GM23338 (cell line): ENCODE measurements at places on chromosomes 12 and 14. TPM values are rescaled to one million over a fixed set of nuclear protein-coding genes. Genes with fewer than 3 reads are reported as not detected.

KIF26A gene
- 82.9 and 103 TPM in 2 replicates for total RNA-seq

TAS2R10 gene
- total RNA-seq, result 1.1 and 3.6 TPM in 2 replicates

PLXNC1 gene
- total RNA-seq, result 2.4 and 6.5 TPM in 2 replicates

POU6F1 gene
- total RNA-seq, result 2.6 and 3.0 TPM in 2 replicates

CCDC88C gene
- 42.1 and 60.7 TPM in 2 replicates for total RNA-seq

LACRT gene
- not detected in 2 replicates for total RNA-seq

GRCh38 chr12:13005649-13006048 is 5.6 kb upstream of the HEBP1 start:
- no peaks in the 10 kb centered on the region for H3K36me3 ChIP-seq
- H3K4me3 ChIP-seq, result no peak overlapping the region
- H3K27me3 ChIP-seq, result peaks cover 21% of the 10 kb centered on the region
- no peak overlapping the region for H3K27ac ChIP-seq

DNA sequence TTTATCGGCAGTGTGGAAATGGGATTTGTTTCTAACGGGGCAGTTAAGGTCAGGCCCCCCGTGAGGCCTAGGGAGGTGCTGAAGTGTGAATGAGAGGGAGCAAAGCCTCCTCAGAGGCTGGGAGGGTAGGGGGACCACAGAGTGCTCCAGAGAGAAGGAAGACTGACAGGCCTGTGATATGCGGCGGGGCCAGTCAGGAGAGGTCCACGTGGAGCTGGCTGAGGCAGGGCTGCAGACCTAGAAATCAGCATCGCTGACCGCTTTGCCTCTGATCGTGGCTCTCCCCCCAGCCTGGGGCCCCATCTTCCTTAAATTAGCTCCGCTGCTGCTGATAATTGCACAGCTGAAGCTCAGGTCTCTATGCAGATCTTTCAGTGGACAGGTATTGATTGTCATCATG is 240.8 kb upstream of the PWP1 start:
- DNase-seq, result no peak
- H3K36me3 ChIP-seq, result no peaks in the 10 kb centered on the region
- H3K4me1 ChIP-seq, result peaks cover 5% of the 10 kb centered on the region; the same call in 1 of the 2 replicates

GRCh38 chr12:66692170-66692569 is 13.3 kb upstream of the GRIP1 start:
- no peaks in the 10 kb centered on the region for H3K36me3 ChIP-seq
- H3K4me3 ChIP-seq, result no peak overlapping the region
- peaks cover 26% of the 10 kb centered on the region for H3K4me1 ChIP-seq
- DNase-seq, result no peak
- H3K27ac ChIP-seq, result no peak overlapping the region
- H3K27me3 ChIP-seq, result no peaks in the 10 kb centered on the region

DNA sequence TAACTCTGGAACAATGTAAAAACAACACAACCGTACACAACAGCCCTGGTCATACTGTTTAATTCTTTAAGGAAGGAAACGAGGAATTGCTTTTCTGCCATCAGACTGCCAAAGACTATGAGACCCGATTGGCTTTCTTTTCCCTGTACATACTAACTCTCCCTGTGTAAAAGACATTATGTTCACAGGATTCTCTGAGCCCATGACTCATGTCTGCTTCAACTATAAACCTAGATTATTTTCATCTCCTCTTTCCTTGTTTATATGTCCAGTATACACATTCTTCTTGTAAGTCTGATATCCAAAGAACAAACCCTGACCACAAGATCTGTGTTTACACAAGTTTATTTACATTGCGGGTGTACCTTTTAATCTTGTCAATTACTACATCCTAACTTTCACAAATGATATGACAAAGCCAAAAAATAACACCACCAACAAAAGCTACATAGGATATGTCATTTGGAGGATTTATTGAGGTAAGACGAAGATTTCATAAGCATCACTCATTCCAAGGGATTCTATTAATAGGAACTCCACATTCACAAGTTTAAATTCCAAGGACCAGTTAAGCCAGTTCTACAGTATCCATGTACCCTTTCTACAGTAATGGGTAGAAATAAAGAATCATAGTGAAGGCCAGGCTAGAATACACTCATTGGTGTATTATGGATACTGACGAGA is 67.3 kb downstream of the STXBP6 start:
- H3K4me1 ChIP-seq, result no peaks in the 10 kb centered on the region
- H3K4me3 ChIP-seq, result no peak overlapping the region
- DNase-seq, result no peak
- H3K27me3 ChIP-seq, result no peaks in the 10 kb centered on the region
- no peaks in the 10 kb centered on the region for H3K36me3 ChIP-seq

DNA sequence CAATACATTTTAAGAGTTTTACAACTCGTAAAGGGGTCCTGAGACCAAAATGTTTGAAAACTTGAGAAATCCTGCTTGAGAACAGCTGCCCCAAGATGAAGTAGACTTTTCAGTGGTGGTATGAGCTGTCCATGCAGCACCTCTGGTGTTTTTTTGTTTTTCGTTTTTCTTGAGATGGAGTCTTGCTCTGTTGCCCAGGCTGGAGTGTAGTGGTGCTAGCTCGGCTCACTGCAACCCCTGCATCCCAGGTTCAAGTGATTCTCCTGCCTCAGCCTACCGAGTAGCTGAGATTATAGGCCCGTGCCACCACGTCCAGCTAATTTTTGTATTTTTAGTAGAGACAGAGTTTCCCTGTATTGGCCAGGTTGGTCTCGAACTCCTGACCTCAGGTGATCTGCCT is 5.5 kb downstream of the PAPOLA start:
- no peak overlapping the region for H3K27ac ChIP-seq
- H3K36me3 ChIP-seq, result no peaks in the 10 kb centered on the region
- H3K4me3 ChIP-seq, result no peak overlapping the region
- no peaks in the 10 kb centered on the region for H3K27me3 ChIP-seq
- H3K4me1 ChIP-seq, result peaks cover 48% of the 10 kb centered on the region

DNA sequence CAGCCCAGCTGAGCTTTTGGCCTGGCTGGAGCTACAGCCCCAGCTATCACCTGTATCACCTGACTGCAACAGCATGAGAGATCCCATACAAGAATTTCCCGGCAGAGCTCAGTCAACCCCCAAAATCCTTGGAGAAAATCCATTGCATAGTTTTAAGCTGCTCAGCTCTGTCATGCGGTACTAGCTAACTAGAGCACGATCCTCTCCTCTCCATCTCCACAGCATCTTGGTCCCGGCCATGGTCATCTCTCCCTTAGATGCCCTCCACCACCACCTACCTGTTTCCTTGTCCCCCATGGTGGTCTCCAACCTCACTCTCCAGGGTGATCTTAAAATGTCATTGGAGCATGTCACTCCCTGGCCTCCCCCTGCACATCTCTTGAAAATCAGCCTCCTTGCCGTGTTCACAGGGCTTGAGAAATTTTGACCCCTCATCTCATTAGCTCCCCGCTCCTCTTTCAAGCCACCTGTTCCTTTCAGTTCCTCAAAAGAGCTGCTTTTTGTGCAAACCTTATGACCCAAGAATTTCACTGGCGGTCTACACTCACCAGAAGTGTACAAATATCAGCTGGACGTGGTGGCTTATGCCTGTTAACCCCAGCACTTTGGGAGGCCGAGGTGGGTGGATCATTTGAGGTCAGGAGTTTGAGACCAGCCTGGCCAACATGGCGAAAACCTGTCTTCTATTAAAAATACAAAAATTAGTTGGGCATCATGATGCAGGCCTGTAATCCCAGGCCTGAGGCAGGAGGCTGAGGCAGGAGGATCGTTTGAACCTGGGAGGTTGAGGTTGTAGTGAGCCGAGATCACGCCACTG is 8.1 kb upstream of the CLMN start:
- H3K27me3 ChIP-seq, result no peaks in the 10 kb centered on the region
- no peaks in the 10 kb centered on the region for H3K36me3 ChIP-seq
- no peak overlapping the region for H3K27ac ChIP-seq
- H3K4me3 ChIP-seq, result no peak overlapping the region

DNA sequence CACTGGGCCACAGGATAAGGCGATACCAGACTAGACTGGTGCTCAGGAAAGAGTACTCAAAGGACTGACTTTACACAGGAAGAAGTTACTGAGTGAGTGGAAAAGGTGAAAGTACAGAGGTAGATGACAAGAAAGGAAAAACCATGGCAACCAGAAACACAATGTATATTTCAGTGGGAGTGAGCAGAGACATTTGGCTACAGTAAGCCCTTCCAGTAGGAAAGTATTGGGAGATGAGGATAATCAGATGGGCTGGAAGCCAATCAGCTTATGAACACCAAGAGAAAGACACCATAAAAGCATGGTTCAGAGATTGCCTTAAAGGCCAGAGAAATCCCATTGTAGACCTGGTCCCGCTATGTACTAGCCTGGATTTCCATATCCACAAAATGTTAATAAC is 51.6 kb downstream of the TMTC1 start:
- H3K27me3 ChIP-seq, result no peaks in the 10 kb centered on the region
- no peaks in the 10 kb centered on the region for H3K4me1 ChIP-seq
- no peak overlapping the region for H3K27ac ChIP-seq
- DNase-seq, result no peak

DNA sequence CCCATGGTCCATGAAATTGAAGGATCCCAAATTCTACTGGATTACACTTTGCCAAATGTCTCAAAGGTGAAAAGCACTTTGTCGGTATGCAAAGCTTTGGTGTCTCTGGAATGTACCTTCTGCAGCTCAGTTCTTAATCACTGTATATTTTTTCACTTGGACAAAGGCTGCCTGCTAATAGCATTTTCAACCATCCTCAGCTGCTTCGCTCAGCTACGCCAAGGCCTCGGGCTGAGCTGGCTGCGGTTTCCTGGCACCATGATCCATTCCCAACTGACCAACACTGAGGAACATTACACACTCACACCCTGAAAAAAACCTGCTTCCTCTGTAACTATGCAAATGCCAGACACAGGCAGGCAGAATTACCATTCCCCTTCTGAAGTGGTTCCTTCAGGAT is 335.2 kb downstream of the DPF3 start:
- H3K36me3 ChIP-seq, result no peaks in the 10 kb centered on the region
- no peak overlapping the region for H3K4me3 ChIP-seq
- no peak overlapping the region for H3K27ac ChIP-seq
- no peaks in the 10 kb centered on the region for H3K27me3 ChIP-seq

DNA sequence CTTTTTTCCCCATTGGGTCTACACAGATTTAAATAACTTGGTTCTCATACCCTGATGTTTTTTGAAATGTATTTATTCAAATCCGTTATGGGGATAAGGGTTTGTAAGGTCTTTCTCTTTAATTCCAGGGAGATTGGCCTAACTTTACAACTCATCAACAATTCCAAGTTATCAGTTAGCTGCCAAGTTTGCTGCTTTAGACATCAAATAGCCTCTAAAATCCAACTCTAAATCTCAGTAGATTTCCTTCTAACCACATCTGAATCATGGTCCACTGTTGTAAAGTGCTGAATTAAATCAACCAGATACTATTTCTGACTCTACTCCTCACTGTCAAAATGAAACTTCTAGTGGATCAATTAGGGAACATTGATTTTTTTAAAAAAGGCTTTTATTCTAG is 364.1 kb upstream of the E2F7 start:
- H3K4me1 ChIP-seq, result peaks cover 10% of the 10 kb centered on the region; the same call in 1 of the 2 replicates
- no peaks in the 10 kb centered on the region for H3K27me3 ChIP-seq
- no peak for DNase-seq
- H3K4me3 ChIP-seq, result no peak overlapping the region
- H3K27ac ChIP-seq, result no peak overlapping the region

DNA sequence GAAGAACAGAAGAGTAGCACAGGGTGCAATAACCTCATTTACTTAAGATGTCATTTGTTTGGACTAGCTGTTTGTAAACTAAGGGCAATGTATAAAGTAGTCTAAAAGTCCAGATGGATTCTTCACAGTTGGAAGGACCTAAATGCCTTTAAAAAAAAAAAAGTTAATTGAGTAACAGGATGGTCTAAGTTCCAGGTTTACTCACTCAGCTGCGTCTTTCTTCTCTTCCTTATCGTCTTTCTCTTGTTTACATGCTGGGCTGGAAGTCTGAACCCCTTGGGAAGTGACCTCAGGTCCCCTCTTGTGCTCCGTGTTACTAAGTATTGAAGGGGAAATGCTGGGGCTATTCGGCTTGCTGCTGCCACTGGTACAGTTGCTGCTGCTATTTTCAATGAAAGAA is 82.5 kb downstream of the SH2B3 start:
- DNase-seq, result no peak
- H3K4me3 ChIP-seq, result no peak overlapping the region
- H3K27ac ChIP-seq, result no peak overlapping the region
- H3K4me1 ChIP-seq, result no peaks in the 10 kb centered on the region
- peaks cover 35% of the 10 kb centered on the region for H3K36me3 ChIP-seq

DNA sequence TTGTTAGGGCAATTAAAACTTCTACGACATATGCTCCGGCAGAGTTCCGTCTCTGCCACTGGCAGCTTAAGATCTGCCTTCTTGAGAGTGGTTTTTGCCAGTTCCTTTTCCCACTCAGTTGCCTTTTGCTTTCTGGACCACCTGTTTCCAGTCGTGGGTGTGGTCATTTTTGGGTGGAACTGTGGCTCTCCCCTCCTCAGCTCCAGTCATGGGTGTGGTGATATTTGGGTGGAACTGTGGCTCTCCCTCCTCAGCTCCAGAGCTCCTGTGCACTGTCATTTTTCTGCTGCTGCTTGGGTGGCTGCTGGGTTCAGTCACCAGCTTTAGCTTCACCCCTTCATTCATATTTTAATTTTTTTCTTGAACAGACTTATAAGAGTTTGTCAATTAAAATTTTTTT is 25.3 kb downstream of the WDR20 start:
- no peak for DNase-seq
- no peaks in the 10 kb centered on the region for H3K4me1 ChIP-seq
- no peaks in the 10 kb centered on the region for H3K36me3 ChIP-seq
- no peak overlapping the region for H3K4me3 ChIP-seq

GRCh38 chr12:32566663-32567295 is 112.3 kb upstream of the DNM1L start:
- peaks cover 9% of the 10 kb centered on the region; the same call in 1 of the 2 replicates for H3K36me3 ChIP-seq
- no peaks in the 10 kb centered on the region for H3K27me3 ChIP-seq
- DNase-seq, result peak; percentile 53
- 0 out of 2 replicates have a peak overlapping the region, but pooled peaks have one; percentile 6 for H3K4me3 ChIP-seq

- no peak overlapping the region for H3K4me3 ChIP-seq
- H3K27me3 ChIP-seq, result no peaks in the 10 kb centered on the region
- DNase-seq, result no peak
- H3K27ac ChIP-seq, result no peak overlapping the region
Measured at GRCh38 chr12:105469701-105470100, 139.2 kb downstream of the C12orf75 start.

DNA sequence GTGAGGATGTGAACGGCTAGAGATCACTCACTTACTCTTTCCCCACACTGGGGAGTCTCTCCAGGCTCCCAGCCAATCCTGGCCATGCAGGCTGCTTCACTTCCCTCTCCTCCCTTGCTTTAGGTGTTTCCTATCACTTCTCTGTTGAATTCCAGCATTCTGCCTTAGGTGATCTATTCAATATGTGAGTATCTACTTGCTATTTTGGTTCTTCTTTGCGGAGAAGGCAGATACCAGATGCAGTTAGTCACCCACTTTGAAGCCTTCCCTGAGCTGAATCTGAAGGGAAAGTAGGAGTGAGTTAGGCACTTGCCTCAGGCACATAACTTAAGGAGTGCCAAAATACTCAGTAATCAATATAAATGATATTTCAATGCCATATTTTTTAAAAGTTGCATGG is 36.0 kb upstream of the FAR2 start:
- no peaks in the 10 kb centered on the region for H3K4me1 ChIP-seq
- H3K36me3 ChIP-seq, result no peaks in the 10 kb centered on the region
- no peaks in the 10 kb centered on the region for H3K27me3 ChIP-seq
- no peak overlapping the region for H3K4me3 ChIP-seq
- H3K27ac ChIP-seq, result no peak overlapping the region
